ENCODE measurements at places on chromosomes 3 and 15. TPM values are rescaled to one million over a fixed set of nuclear protein-coding genes. Genes with fewer than 3 reads are reported as not detected.

DNA sequence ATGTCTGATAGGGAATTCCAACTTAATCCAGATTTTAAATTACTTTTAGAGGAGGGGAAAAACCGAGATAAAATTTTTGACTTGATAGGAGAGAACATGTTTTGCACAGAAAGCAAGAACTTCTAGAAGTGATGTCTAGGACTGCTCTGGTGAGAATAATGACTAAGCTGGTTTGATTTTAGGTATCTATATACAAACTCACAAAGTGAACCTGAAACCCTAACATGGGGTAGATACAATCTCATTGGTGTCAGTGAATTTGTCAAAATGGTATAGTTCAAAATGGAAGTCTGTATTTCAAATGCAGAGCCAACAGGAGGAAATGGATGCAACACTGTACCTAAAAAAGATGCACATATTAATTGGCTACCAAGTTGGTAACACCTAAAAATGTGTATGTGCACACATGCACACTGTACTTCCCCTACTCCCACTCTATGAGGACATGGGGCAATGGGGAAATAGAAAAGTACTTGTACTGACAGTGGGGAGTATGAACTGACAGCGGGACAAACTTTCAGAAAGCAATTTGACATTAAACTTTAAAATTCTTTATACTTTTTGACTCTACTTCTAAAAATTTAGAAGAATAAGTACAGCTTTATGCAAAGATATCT, 53.0 kb downstream of the NR1I2 start:
- DNase-seq, result no peak

The A4GNT gene
- not detected for total RNA-seq

GRCh38 chr3:36812240-36812639, 47.9 kb upstream of the DCLK3 start:
- DNase-seq, result no peak

- DNase-seq, result no peak
These were observed 4.1 kb downstream of the LOXL1 start for GRCh38 chr15:73930371-73930770.

DNA sequence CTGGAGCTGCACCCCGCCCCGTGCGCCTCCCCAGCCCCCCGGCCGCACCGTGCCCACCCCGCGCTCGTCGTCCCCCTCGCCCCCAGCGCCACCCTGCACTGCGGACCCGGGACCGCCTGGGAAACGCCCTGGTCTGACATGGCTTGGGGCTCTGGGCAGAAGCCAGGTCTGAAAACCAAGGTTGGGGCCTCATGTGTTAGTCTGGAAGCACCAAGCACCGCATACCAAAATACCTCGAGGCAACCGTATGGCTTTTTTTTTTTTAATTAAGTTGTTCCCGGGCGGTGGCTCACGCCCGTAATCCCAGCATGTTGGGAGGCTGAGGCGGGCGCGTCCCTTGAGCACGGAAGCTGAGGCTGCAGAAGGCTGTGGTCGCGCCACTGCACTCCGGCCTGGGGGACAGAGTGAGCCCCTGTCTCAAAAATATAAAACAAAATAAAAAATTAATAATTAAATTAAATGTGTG, 91.5 kb upstream of the CHD2 start:
- DNase-seq, result peak; percentile 77

- DNase-seq, result no peak
These were observed 27.6 kb upstream of the VEPH1 start for GRCh38 chr3:157530637-157531300.

DNA sequence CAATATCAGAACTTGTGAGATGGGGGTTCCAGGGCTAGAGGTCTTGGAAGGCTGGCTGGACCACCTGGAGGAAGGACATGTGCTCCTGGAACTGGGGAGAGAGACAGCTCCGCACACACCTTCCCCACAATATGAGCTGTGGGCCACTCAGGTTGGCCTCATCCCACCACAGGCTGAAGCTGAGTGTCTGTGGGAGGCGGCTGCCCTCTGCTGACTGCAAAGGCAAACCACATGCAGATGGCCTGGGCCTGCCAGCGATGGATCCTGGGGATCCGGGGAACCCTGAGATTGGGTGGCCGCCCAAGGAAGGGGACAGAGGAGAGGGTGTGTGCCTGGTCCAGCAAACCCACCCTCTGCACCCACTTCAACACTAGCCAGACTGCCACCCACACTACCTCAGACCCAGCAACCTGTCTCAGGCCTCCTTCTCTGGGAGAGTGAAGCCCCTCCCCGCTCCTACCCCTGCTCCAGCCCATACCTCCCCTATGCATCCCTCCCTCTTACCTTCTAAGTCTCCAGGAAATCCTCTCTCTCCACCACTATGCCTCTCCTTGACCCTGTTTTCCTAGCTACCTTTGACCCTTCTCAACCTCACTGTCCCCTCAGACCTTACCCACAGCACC, 44.8 kb downstream of the CYP11A1 start:
- DNase-seq, result no peak
